ENCODE measurements at places on chromosomes 12 and 14.

DNA sequence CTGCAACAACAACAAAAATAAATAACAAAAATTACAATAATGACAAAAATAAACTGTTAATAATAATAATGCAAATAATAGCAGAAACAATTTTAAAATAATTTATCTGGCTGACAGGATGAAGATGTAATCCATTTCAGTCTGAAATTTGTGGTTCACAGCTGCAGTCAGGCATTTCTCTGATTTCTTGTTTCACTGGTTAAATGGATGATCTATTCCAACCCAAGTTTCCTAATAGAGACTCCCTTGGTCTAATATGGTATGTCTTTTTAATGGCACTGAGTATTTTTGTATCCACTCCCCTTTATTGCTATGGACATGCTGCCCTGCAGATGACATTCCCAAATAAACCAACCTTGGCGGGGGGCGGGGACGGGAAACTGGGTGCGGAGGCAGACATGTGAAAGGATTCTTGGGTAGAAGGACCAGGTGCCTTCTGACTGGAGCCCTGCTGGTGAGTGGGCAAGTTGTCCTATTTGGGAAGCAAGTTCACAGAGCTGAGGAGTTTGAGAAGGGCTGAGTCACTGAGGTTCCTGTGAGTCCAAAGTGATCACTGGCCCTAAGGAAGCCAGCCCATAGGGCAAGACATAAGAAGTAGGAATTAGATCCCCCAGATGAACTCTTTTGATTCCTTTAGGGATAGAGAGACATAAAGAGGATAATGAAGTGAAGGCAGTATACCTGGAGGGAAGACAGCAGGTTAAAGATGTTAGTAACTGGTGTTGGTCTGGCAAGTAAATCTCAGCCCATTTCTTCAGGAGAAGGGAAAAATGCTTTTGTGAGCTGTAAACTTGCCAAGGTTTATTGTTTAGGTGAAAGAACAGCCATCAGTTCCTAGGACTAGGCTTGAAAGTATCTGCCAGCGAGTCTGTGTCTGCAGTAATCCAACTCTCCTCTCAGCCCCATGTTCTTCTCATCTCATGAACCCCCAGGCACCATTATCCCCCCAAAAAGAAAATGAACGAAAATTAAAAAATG, 14.5 kb downstream of the FOXG1 start:
- DNase-seq: no peak

DNA sequence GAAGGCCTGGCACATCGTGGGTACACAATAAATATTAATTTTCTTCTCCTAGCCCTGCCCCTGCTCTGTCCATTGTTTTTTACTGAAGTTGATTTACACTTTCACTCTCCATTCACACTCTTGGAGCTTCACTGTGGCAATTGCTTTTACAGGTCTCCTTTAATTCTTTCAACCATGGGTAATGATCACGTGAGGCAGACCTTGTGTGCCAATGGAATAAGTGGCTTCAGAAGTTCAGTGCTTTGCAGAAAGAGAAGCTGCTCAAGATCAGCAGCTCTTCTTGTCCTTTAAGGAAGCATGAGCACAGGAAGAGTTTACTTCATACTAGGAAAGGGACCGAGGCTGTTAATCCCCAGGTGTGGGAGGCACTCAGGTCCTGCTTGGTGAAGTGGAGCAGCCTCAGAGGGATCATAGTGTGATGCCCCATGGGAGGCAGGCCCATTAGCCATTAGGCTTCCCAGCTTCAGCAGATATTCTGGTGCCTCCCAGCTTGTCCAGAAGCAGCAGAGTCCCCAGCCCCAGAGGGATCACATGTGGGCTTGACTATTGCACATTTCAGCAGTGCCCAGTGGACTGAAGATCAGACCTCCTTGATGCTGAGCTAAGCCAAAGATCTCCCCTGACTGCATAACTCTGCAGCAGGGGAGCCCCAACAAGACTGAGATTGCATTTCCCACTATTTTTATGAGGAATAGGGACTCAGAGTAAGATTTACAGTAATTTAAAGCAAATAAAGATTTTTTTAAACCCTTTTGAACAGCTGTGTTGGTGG, 5.0 kb upstream of the SLC35F4 start:
- DNase-seq: no peak

- no peak for DNase-seq
Measured at GRCh38 chr12:26939192-26939832, 1.0 kb downstream of the FGFR1OP2 start.

DNA sequence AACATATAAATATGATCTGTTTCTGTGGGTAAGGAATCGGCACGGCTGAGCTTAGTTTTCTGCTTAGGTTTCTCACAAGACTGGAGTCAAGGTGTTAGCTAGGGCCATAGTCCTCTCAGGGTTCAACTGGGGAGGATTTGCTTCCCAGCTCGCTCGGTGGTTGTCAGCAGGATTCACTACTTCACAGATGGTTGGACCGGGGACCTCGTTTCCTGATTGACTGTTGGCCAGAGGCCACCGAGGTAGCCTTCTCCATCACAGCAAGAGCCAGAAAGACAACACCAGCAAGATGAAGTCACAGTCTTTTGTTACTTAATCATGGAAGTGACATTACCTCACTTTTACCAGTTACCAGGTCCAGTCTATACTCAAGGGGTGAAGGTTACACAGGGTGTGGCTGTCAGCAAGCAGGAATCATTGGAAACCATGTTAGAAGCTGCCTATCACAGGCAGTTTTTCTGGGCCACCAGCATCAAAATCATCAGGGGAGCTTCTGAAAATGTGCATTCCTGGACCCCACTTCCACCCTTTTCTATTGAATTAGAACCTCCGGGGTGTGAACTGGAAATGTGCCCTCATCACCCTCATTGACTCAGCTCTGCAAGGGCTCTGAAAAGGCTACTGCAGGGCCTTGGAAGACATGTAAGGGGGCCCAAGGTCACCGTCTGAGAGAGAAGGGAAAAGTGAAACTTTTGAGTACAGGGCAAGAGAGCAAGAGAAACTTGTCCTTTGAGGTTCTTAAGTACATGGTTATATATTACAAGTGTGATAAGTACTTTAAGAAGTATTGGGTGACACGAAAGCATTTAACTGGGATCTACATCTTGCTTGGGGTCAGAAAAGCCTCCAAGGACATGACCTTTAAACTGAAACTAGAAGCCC, 10.9 kb downstream of the COPS7A start:
- no peak for DNase-seq

GRCh38 chr14:37695866-37696265, 100.4 kb downstream of the TTC6 start:
- no peak for DNase-seq

- DNase-seq: no peak
Measured at GRCh38 chr12:1886396-1887008, 31.9 kb downstream of the CACNA2D4 start.

All from right renal pelvis (tissue), 4 donors.